T-cell (primary cell): ENCODE measurements at places on chromosomes 16 and 17.

DNA sequence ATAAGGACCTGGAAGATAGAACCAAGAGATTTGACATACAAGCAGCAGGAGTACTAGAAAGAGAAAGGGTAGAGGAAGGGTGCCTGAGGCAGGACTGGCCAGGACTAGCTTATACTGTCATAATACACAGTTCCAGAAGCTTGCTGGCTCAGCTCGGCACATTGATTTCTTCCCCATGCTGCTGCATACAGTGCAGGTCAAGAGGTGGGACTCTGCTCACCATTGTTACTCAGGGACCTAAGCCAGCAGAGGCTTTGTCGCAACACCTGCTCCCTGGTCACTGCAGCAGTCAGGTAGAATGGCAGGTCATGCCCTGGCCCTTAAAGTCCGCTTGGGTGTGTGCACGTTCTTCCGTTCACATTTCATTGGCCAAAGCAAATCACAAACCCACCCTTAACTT is 32.8 kb downstream of the LDHD start:
- DNase-seq = no peak

GRCh38 chr17:83189044-83190003 is 109.9 kb downstream of the METRNL start:
- no peak for DNase-seq

DNA sequence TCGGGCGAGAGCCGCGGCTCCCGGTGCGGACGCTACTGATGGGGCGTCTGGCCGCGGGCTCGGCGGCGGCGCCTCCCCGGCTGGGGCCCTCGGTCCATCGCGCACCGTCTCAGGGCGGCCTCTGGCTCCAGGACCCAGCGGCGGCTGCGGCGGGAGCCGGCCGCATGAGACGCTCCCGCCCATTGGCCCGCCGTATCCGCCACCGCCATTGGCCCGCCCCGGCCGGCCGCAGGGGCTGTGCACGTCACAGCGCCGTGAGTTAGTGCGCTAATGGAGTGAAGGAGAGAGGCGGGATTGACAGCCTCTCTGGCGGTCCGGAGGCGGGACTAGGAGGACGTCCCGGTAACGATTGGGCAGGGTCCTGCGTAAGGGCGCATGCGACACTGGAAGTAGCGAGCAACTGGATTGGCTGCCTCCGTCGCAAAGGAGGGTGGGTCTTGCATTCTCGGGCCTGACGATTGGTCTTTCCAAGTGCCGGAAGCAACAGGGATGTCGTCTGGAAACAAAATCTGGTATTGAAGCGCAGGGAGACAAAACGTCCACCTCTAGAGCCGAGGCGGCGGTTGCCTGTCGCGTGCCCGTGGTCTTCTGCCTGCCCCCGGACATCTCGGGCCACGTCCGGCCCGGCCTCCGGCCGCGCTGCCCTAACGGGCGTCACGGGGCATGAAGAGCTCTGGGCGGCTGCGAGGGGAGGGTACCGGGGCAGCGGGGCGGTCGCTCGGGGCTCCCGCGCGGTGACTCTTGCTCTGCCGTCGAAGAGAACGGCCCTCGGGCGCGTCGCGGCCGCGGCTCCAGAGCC is at the start of gene ANKRD11:
TSS of gene ANKRD11 (minus strand) at position 123 of the 799 bp plus-strand sequence. CDS start 173,542 bp downstream, outside the sequence.
- DNase-seq = peak; percentile 98

- no peak for DNase-seq
Observed at GRCh38 chr17:69187294-69187693, 41.3 kb downstream of the ABCA10 start.

- no peak for DNase-seq
Observed at GRCh38 chr17:16927641-16928321, 44.1 kb downstream of the TNFRSF13B start.

DNA sequence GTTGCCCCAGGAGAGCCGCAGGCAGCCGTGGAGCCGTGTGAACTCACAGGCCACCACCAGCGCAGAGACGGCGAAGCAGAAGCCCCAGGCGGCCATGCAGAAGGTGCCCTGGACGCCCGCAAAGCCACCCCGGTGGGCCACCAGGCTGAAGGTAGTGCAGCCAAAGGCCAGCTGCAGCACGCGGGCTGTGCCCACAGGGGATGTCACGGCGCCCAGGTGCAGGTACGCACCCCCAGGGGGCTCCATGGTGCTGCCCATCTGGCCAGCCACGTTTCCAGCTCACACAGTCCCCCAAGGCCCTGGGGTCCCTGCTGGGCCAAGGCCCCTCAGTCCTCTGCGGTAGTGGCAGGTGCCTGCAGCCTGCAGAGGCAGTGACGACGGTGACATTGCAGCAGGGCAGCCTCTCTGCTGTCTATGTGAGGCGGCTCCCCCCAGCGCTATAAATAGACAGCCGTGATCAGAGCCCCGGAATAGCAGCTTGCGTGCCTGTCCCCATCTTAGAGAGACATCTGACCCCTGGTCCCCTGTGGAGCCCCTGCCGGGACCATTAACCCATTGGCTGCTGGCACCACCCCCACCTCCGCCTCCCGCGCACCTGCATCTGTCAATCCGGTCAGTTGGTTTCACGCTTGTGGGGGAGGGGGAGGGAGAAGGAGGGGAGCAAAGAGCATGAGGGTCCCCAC is 4.5 kb upstream of the PYCR1 start:
- DNase-seq = no peak

DNA sequence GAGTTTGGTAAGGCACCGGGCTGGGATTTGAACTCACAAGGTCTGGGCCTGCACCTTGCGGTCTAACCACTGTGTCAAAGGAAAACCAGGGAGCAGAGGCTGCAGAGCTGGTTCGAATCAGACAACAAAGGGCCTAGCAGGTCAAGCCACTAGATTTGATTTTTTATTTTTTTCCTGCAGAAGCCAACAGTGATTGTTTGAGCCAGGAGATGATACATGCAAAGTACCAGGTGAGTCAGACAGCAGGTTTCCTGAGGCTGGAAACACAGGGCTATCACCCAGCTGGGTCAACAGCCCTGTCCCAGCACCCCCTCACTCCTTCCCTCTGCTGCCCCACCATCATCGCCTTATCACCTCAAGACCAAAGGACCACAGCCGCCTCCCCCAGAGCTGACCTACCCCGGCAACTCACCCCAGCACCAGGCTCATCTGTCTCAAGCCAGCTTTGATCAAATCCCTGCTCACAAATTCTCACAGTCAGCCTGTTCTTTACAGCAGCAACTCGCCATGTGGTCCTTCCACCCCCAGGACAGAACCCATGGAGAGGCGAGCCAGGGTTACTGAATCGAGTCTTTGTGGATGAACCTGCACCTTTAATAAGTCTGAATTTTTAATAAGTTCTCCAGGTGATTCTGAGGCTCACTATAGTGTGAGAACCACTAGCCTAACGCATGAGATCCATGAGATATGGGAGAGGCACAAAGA is 13.0 kb upstream of the KRT19 start:
- no peak for DNase-seq

DNA sequence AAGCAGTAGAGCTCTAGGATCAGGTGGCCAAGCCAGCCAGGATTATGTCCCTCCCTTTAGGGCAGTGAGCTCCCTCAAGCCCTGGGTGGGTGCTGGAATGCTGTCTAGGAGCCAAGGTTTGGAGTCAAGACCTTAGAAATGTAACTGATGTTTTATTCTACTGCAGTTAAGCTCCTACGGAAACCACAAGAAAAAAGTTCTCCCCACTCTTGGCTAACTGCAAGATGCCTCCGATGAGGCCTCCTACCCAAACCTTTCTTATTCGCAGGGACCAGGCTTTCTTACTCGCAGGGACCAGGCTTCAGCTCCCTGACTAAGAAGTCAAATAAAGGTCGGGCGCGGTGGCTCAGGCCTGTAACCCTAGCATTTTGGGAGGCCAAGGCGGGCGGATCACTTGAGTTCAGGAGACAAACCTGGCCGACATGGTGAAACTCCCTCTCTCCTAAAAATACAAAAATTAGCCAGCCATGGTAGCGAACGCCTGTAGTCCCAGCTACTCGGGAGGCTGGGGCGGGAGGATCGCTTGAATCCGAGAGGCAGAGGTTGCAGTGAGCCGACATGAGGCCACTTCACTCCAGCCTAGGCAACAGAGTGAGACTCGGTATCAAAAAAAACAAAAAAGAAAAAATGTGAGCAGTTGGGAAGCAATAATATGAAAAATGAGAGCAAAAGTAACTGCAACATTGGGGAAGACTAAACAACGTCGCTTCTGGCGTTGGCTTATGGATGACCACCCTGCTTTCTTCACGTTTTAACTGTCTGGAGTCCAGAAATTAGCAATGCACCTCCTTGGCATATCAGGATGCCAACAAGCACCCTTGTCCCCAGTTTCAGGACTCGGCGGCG is 31.7 kb upstream of the ARL4D start:
- no peak for DNase-seq

DNA sequence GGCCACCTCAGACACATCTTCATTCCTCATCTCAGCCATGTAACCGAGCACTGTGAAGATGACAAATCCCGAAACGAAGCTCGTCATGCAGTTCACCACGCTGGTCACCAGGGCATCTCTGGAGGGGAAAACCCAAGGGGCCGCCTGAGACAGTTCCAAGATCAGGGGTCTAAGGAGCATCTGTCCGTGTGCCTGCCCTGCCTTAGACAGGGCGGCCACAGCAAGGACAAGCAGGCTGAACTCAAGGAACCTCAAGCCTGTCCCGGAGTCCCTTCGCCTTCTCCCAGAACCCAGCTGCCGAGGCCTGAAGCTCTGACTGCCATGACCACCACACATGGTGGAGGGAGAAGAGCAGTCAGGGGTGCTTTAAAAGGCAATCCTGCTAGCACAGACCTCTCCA is 22.7 kb downstream of the SLC6A4 start:
- DNase-seq = no peak

DNA sequence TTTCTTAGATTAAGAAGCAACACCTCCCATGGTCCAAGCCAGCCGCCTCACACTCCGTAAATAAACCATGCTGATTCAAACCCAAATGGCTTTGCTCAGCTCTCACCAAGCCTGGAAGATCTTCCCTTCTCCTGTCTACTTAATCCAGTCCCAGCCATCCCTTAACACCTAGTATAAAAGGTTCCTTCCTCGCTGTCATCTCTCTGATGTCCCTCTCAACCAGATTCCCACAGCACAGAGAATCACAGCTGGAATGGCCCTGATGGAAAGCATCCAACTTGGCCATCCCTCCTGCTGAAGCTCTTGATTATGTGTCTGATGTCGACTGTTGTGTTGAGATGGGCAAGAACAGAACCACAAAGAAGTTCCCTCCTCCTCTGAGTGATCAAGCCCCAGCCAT is 50.6 kb upstream of the ADCY9 start:
- DNase-seq = no peak

DNA sequence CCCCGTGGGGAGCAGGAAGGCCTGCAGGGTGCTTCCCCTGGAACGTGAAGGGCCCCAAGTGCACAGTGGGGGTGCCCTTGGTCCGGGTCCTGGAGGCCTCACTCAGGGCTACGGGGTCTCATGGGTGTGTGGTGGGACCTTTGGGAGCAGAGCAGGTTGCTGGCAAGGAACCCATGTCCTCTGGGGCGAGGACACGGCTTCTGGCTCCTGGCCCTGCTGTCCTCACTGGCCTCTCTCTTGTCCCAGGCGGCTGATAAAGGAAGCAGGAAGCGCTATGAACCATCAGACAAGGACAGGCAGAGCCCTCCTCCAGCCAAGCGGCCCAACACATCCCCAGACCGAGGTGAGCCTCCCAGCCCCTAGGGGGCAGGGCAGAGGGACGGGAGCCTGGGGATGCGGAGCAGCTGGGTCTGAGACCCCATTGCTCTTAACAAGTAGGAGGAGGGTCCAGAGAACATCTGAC is 9.8 kb upstream of the IL17C start:
- DNase-seq = no peak

GRCh38 chr17:2435862-2436261 is 35.0 kb upstream of the MNT start:
- DNase-seq = no peak

GRCh38 chr17:32870027-32870670 is 6.8 kb downstream of the MYO1D start:
- DNase-seq = no peak

GRCh38 chr17:540631-541030 is 174.0 kb downstream of the VPS53 start:
- DNase-seq = no peak

DNA sequence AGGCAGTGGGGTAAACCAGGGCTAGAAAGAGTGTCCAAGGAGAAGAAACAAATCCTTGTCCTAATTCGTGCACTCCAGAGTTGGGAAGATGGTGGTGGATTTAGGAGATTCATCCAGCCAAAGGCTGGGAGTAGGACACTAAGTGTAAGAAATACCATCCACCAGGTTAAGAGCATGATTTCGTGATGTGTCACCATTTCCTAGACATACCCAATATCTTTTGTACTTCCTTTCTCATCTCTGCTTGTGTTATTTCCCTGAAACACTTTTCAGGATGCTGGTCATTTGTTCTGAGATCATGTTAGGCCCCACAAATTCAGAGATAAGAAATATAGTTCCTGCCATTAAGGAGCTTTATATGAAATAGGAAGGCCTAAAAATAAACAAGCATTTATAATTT is 106.3 kb upstream of the HLF start:
- no peak for DNase-seq

- DNase-seq = no peak
Observed at GRCh38 chr16:14559809-14560241, 70.2 kb downstream of the PARN start.

- no peak for DNase-seq
Observed at GRCh38 chr16:13885700-13886099, 34.3 kb upstream of the ERCC4 start.

GRCh38 chr17:66373944-66374817 is 71.8 kb downstream of the PRKCA start:
- peak; percentile 66 for DNase-seq

DNA sequence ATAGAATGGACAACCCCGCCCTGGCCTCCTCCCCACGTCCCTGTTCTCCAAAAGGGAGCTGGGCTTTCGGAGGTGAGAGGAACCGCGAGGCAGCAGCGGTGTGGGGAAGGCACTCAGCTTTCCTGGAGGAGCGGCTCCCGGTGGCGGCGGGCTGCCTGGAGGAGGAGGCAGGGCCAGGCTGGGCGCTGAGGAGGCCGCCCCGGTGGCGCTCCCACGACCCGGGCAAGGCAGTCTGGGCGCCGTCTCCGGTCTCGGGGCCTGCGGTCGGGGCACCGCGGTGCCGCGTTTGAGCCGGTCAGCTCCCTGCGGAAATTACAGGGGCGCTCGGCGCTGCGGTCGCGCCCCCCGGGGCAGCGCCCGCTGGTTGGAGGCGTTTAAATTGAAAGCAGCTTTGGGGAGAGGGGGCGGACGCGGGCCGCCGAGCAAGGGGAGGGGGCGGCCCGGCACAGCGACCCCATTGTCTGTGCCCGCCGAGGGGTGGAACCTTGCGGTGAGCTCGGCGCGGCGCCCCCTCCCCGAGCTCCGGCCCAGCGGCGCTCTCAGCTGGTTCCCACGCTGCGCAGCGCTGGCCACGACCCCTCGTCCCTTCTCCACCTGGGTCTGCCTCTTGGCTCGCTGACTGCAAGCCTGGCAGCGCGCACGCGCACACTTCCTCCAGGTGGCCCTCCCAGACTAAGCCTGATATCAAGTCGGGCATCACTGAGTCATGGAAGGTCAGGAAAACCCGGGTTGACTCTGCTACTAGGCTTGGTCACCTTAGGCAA is 58.7 kb upstream of the DLX4 start:
- DNase-seq = no peak

- DNase-seq = no peak
Observed at GRCh38 chr16:35745191-35745590, 2285.8 kb downstream of the TP53TG3F start.

DNA sequence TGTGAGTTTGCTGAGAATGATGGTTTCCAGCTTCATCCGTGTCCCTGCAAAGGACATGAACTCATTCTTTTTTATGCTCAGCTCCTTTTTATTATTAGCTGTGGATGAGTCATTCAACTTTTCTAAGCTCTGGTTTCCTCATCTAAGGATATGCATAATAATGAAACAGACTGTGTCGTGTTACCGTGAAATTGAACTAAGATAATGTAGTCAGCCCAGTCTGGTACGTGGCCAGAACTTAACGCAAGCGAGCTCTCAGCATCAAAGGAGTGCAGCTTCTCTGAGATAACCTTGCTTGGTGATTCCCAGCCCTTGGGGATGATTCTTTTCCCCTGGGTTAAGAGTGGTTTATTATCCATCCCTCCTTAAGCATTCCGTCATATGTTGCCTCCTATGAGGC is 454.3 kb upstream of the EEF2KMT start:
- DNase-seq = no peak
